ENCODE measurements at places on chromosomes 11 and 22.

DNA sequence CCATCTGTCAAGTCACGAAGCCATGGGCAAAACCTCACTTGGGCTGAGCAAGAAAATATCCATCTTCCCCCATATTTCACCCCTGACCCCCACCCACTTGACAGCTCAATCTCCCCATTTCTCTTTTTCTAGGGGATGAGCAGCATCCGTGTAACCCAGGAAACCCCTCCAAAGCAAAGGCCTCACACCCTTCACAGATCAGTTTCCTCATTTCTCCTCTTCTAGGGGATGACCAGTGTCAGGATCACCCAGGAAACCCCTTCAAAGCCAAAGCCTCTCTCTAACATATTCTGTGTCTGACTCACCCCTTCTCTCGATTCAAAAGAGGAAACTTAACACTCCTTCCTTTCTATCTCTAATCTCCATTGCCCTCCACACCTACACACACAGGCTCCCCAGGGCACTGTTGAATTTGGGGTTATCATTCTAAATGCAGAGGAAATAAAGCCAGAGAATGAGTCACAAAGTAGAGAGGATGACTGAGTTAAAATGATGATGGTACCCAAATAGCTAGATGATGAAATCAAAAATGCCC, 439.7 kb downstream of the BUD13 start:
- DNase-seq: no peak

GRCh38 chr11:73048446-73048845, 93.7 kb downstream of the FCHSD2 start:
- no peak for DNase-seq

GRCh38 chr11:110973401-110973980, 261.3 kb upstream of the ARHGAP20 start:
- DNase-seq: no peak

GRCh38 chr11:16093889-16094653, 262.3 kb downstream of the SOX6 start:
- no peak for DNase-seq

GRCh38 chr11:9089636-9090035, 1.8 kb downstream of the SCUBE2 start:
- no peak for DNase-seq

- DNase-seq: no peak
Observed at GRCh38 chr11:7520981-7521487, 7.2 kb downstream of the PPFIBP2 start.

DNA sequence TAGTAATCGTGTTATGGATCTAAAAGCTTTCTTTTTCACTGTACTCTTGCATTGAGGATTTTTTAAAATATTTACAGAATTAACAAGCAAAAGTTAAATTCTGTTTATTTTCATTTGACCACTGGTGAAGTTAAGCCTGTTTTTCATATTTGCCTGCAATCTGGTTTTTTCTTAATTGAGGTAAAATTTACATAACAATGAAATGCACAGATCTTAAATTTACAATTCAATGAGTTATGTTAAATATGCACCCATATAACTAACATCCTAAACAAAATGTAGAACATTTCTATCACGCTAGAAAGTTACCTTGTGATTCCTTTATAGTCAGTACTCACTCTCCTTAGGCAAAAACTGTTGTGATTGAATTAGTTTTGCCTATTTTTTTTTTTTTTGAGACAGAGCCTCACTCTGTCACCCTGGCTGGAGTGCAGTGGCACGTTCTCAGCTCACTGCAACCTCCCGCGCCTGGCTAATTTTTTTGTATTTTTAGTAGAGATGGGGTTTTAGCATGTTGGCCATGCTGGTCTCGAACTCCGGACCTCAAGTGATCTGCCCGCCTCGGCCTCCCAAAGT, 54.5 kb upstream of the WEE1 start:
- DNase-seq: no peak

DNA sequence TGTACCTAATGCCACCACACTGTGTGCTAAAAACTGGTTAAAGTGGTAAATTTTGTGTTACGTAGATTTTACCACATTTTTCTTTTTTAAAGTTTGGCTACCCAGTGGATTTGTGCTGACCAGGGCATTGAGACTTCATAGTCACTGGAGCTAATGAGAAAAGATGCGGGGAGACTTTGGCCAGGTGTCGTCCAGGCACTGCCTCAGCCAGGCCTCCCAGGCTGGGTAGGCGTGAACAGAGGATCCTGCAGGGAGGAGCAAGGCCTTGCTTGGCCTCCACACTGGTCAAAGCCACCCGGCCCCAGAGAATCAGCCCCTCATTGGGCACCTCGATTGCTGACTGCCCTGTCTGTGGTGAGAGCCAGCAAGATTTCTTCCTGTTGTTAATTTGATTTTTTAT, 13.4 kb upstream of the MGAT3 start:
- no peak for DNase-seq

DNA sequence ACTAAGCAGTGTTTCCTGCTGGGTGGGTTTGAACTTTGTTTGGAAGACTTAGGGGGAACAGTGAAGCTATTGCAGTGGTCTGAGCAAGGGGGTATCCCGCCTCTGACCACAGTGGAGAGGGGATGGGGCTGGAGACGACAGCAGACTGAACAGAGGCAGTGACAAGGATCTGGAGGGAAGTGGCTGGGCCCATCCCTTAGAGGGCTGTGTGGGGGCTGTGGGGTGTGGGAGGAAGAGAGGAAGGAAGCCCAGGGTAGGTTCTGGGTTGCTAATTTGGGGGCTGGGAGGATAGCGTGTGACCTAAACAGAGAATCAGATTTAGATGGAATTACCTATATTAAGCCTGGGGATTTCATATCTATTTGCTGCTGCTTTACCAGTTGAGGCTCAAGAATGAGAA, 70.7 kb downstream of the BMAL1 start:
- no peak for DNase-seq

DNA sequence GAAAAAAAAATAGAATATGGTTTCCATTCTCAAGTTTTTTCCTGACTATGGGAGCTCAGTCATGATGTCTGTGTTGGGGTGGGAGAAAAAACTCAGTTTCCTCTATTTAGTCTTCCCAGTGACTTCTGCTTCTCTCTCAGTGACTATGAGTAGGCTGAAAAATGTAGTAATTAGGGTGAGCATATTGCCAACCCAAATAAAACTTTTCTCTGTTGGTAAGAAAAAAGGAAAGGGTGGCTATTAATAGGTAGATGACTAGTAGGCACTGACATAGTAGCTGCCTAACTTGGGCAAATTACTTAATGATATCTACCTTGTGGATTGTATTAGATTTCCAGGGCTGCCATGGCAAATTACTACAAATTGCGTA, 34.2 kb upstream of the BIRC3 start:
- DNase-seq: no peak

DNA sequence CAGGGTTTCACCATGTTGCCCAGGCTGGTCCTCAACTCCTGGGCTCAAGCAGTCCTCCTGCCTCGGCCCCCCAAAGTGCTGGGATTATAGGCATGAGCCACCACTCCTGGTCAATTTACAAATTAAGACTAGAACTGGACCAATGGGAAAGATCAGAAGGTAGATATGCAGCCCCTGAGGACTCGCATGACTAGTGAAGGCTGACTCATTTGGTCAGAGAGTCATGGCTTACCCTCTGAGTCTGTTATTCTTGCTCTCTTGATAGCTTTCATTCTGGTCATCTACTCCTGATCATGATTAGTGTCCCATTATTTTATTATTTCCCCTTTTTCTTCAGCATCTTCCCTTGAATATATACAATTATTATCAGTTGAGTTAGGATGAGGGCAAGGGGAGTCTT, 2.7 kb upstream of the LDHAL6A start:
- DNase-seq: no peak

DNA sequence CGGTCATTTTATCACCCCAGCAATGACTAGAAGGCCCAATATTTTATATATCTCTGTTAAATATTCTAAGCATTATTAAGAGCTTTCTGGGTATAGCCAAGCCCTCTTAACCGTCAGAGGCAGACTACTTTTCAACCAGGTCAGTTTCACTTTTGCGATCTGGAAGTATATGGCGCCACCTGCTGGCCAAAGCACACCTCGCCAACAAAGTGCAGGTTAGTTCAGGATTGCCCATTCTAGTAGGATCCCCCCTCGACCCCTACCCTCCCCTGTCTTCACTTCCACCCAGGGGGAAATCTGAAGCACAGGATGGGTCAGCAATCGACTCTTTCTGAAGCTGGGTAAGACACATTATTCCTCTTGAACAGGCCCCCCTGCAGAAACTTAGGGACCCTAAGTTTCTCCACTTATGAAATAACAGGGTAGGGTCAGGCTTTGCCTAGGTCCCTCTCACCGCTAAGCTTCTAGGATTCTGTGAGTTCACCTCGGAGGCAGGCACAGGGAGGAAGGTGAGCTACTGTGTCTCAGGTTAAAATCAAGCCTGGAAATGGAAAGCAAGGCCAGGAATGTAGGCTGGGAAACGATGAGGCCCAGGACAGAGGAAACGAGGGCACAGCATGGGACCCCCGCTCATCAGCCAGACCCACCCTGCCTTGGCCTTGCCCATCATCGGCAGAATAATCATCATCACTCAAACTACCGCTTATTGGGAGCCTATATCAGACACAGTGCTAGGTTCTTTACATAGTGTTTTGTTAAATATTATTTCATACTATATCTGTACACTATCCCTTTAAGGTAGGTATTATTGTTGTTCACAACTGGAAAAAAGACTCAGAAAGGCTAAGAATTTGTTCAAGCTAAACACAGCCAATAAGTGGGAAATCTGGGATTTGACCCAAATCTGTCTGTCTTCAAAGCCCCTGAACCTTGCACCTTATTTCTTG, 35.6 kb downstream of the KCNJ1 start:
- peak; percentile 73 for DNase-seq

DNA sequence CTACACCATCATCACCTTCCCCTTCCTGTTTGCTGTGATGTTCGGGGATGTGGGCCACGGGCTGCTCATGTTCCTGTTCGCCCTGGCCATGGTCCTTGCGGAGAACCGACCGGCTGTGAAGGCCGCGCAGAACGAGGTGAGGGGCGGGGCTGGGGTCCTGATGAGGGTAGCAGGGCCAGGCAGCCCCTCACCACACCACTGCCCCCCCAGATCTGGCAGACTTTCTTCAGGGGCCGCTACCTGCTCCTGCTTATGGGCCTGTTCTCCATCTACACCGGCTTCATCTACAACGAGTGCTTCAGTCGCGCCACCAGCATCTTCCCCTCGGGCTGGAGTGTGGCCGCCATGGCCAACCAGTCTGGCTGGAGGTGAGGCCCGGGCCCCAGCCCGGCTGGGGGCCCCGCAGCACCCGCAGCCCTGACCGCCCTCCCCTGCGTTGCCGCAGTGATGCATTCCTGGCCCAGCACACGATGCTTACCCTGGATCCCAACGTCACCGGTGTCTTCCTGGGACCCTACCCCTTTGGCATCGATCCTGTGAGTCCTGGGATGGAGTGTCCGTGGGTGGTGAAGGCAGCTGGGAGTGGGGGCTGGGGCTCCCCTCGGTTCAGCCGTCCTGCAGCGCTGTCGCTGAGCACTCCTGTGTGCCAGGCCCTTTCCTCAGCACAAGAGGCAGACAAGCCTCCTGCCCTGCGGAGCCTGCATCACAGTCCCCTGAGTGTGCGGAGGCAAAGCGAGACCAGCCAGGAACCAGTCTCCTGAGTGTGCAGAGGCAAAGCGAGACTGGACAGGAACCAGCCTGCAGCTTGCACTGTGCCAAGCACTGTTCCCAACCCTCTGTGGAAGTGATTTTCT, 8.8 kb downstream of the TCIRG1 start:
- DNase-seq: no peak

DNA sequence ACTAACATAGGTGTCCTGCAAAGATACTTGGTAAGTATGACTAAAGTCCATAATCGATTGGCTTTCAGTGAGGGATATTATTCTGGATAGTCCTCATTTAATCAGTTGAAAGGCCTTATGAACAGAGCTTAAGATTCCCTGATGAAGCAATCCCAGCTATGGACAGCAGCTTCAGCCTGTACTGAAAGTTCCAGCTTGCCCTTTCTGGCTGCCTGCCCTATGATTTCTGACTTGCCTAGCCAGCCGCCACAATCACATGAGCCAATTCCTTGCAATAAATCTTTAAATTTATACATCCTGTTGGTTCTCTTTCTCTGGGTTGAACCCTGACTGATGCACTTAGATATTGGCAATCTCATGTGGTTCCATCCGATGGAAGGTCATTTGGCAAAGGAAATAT, 759.0 kb upstream of the API5 start:
- DNase-seq: no peak

DNA sequence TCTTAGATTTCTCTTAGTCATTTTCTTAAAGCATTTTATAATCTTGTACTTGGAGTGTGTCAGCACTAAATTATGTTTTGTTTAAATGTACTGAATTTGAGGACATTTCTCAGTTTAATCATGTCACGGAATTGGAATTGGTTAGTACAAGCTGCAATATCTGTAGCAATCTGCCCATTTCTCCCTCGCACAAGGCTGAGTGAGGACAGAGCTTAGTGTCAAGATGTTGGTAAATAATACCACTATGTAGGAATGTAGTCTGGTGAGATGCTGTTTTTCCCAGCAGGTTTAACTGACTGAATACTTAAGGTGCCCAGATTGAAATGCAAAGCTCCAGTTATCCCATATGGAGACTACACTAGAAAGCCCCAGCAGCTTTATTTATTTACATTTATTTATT, 30.6 kb downstream of the SREBF2 start:
- DNase-seq: no peak

DNA sequence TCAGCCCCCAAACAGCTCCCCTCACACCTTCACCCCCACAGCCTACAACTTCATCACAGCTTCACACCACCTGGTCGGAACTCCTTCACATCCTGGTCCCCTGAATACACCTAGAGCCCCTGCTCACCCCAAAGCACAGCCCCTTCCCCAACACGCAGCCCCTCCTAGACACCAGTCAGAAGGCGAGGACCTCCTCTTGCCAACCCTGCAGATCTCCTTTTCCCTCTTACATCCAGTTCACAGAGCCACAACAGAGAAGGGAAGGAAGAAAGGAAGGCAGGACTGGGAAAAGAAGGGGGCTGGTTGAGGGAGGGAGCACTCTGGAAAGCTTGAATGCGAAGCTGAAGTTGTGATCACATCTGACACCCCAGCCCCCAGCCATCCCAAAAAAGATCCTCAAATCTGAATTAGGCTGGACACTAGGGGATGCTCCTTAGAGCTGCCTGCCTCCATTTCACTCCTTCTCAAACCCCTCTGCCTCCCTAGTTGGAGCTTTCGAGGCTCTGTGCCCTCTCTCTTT, 629 bp downstream of the CCKBR start:
- DNase-seq: no peak

DNA sequence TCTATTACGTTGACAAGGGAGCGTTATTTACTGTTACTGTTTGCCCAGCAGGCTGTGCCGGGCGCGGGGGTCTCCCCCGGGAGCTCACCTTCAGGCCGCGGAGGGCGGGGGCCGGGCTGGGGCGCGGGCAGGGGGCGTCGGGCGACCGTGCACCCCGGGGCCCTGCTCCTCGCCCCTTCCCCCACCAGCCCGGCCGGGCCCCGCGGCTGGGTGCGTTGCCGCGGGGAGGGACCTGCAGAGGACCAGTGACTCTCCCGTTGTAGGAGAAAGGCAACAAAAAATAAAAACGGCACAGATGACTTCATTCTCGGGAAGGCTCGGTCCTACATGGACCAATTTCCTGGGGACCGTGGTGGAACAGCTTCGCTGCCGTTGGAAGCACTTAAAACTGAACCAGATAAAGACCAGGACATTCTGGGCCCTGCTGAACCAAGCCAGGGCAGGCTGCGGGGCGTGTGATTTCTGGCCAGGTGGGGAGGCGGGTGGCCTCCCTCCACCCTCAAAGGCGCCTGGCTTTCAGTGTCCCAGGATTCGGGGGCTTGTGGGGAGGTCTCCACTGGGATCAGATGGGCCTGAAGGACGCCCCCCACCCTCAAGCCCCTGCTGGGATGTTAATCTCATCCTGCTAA, 57.4 kb downstream of the IGLL1 start:
- no peak for DNase-seq
